ENCODE measurements at places on chromosomes 2 and 18.

DNA sequence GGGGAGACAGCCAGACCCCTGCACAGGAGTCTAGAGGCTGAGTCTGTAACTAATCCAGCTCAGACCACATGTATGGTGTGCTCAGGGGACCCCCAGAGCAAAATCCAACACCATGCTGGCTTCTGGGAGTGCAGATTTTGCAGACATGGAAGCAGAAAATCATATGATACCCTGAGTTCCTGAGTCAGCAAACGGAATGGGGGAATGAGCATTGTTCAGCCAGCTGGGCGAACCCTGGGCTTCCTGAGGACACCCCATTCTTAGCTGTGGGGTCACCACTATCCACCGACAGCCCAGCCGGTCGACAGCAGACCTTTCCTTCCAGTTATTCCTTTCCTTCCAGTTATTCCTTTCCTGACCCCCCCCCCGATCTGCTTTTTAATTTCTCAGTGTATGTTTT lies 322.9 kb downstream of the GBX2 start:
- no peak for DNase-seq

DNA sequence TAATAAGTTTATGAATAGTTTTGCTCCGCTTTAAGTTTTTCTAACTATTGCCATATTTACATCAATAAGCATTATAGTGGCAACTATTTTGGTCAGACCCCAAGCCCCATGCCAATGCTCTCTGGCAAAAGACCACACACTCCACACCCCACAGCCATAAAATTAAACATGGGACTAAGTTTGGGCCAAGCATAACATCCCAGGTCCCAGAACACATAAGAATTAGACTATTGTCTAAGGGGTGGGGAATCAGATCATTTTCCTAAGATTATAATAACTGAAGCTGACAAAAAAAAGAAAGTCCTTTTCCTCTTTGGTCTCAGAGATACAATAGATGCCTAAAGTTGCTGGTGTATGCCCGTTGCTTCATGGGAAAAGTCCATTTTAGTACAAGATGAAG lies 46.3 kb downstream of the EXOC6B start:
- no peak for DNase-seq

- no peak for DNase-seq
Measured at GRCh38 chr2:236526455-236527158, 43.0 kb upstream of the ACKR3 start.

DNA sequence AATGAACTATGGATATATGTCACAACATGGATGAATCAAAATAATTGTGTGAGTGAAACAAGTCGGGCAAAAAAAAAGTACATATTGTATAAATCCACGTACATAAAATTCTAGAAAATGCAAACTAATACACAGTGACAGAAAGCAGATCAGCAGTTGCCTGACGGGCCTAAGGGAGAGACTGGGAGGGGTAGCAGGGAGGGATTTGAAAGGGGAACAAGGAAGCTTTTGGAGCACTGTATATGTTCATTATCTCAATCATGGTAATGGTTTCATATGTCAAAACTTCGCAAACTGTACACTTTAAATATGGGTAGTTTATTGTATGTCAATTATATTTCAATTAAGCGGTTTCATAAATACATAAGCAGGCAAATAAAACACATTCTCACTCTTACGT lies 153.8 kb downstream of the ANKRD44 start:
- DNase-seq: no peak

- no peak for DNase-seq
Measured at GRCh38 chr2:28096421-28096820, 205.9 kb downstream of the BABAM2 start.

- peak; percentile 38 for DNase-seq
Measured at GRCh38 chr2:143452817-143453451, 323.7 kb downstream of the ARHGAP15 start.
